Left lung (tissue), 14 donors: ENCODE measurements at places on chromosomes 2 and 18.

GRCh38 chr2:143629340-143629739, 500.1 kb downstream of the ARHGAP15 start:
- no peak for DNase-seq

- no peak for DNase-seq
These were observed 70.2 kb downstream of the PTPRM start for GRCh38 chr18:7637269-7637668.

- DNase-seq, result no peak
These were observed 62.8 kb downstream of the ARL6IP6 start for GRCh38 chr2:152781175-152781574.

- DNase-seq, result no peak
These were observed 356.0 kb downstream of the PTPRM start for GRCh38 chr18:7923105-7923504.

GRCh38 chr18:30814446-30814845, 228.1 kb downstream of the DSC3 start:
- DNase-seq, result no peak

DNA sequence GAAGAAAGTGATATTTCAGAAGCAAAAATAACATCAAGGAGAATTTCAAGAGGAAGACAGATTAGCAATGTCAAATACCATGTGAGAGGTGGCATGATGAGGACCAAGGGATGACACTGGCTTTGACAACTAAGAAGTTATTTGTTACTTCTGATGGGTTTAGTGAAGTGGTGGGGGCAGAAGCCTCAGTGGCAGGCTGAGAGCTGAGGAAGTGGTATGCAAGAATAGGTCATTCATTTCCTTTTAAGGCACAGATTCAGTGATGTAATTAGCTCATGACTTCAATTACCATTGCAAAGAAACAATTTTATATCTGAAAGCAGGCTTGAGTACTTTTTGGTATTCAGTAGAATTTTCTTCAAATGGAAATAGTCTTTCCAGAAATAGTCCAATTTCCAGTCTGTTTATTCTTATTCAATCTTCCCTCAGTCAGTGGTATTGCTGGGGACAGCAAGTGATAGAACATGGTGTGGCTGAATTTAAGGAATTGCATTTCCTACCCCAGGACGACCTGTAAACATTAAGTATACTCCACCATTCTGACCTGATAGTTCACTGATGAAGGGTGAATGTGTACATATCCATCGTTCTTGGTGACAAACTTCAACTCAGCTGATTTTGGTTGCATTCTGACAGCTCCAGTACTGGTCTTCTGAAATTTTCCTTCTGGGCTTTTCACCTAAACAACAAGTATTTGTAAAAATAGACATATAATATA, 28.2 kb downstream of the GEMIN6 start:
- DNase-seq, result no peak
